ENCODE measurements at places on chromosomes 13 and 19.

DNA sequence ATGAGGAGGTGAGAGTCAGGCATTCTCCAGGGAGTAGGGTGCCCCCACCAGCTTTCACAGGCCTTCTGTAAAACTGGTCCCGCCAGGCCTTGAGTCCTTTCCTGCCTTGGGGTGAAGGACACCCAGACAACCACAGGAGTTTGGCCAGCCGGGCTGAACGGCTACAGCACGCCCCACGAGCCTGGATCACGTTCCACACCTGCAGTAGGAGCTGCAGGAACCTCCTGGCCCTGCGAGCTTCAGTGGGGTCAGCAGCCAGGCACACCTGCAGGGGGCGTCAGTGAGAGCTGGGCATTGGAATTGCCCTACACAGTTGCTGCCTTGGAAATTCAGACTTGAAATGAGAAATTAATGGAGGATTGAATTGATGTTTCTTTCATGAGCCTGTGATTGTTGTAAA is 45.7 kb downstream of the COL4A2 start:
- DNase-seq: no peak
- H3K36me3 ChIP-seq: no peaks in the 10 kb centered on the region

DNA sequence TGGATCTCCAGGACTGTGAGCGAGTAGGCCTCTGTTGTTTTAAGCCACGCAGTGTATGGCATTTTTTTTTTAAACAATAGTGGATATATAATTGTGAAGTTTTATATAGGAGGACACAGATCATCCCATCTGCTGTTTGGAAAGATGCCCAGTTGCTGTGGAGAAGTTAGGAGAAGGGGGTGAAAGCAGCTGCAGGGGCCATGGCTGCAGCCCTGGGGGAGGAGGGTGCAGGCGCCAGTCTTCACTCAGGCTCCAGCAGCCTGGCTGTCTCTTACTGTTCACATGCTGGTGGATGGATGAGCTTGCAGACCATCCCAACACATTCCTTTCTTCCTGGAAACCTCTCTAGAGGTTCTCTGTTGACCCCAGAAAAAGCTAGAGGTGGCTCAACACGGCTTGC is 242.3 kb downstream of the TEX29 start:
- H3K36me3 ChIP-seq: no peaks in the 10 kb centered on the region
- peaks cover 3% of the 10 kb centered on the region for H3K27me3 ChIP-seq
- H3K4me3 ChIP-seq: no peak overlapping the region
- no peak for DNase-seq

- H3K4me1 ChIP-seq: peaks cover 9% of the 10 kb centered on the region
- H3K36me3 ChIP-seq: no peaks in the 10 kb centered on the region
- H3K27me3 ChIP-seq: no peaks in the 10 kb centered on the region
- H3K4me3 ChIP-seq: no peak overlapping the region
Measured at GRCh38 chr13:102589301-102589822, 7.4 kb upstream of the TPP2 start.

- no peaks in the 10 kb centered on the region for H3K4me1 ChIP-seq
- no peaks in the 10 kb centered on the region for H3K36me3 ChIP-seq
- DNase-seq: no peak
- no peak overlapping the region for H3K27ac ChIP-seq
- H3K4me3 ChIP-seq: no peak overlapping the region
- H3K27me3 ChIP-seq: no peaks in the 10 kb centered on the region
Measured at GRCh38 chr19:43105496-43105895, 23.0 kb upstream of the PSG2 start.

GRCh38 chr19:39553082-39553652 is 13.2 kb upstream of the EID2 start:
- no peaks in the 10 kb centered on the region for H3K36me3 ChIP-seq
- no peak overlapping the region for H3K27ac ChIP-seq
- no peak for DNase-seq
- H3K4me3 ChIP-seq: no peak overlapping the region
- peaks cover 5% of the 10 kb centered on the region for H3K4me1 ChIP-seq
